ENCODE measurements at places on chromosomes 2 and 18.
A peak's percentile ranks its signal among the peaks of the same experiment; 100 is the strongest.

- DNase-seq = no peak
Observed at GRCh38 chr18:50312296-50313030, 25.0 kb upstream of the CXXC1 start.

DNA sequence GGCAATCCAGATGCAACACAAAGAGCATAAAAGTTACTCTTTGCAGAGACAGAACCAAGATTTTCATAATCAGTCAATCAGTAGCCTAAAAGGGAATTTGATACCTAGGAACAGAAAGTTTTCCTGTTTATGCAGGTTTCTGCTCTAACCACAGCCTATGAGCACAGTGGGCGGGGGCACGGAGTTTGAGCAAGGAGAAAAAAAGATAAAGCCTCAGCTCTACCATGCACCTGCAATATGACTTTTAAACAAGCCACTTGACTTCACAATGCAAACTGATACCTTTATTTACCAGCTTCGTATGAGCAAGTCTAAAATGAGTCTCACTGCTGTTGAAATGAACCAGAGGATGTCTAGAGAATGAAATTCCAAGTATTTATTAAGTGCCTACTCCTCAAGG lies 5.6 kb upstream of the LRATD1 start:
- DNase-seq = no peak

GRCh38 chr2:206083602-206084438 lies 2.2 kb downstream of the INO80D start:
- DNase-seq = no peak

DNA sequence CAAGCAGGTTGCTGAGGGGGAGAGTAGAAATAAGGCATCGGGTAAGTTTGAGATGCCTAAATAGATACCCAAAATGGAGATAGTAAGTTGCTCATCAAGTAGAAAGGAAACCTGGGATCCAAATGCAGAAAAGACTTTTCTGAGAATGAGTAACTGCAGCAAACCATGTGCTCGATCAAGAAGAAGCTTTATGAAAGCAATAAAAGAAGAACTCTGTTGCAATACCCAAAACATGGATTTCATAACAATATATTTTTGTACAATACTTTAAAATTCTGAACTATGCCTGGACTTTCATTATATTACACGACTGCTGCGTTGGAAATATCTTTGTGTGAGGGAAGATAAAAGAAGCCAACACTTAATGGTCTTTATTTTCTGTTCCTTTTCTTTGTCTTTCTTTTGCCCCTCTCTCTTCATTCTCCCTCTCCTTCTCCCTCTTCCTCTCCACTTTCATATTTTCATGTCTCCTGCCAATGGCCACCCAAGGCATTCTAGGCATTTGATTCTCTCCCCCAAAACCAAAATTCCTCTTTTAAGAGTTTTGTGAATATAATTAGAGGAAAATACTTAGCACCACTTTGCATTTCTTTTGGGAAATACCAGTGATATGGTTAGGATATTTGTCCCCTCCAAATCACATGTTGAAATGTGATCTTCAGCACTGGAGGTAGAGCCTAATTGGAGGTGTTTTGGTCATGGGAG lies 257.6 kb downstream of the MREG start:
- no peak for DNase-seq

- no peak for DNase-seq
Observed at GRCh38 chr2:40915651-40916050, 463.8 kb upstream of the SLC8A1 start.

GRCh38 chr2:64067326-64067725 lies 48.1 kb upstream of the VPS54 start:
- DNase-seq = no peak

GRCh38 chr2:189997016-189997415 lies 65.5 kb downstream of the MSTN start:
- no peak for DNase-seq

DNA sequence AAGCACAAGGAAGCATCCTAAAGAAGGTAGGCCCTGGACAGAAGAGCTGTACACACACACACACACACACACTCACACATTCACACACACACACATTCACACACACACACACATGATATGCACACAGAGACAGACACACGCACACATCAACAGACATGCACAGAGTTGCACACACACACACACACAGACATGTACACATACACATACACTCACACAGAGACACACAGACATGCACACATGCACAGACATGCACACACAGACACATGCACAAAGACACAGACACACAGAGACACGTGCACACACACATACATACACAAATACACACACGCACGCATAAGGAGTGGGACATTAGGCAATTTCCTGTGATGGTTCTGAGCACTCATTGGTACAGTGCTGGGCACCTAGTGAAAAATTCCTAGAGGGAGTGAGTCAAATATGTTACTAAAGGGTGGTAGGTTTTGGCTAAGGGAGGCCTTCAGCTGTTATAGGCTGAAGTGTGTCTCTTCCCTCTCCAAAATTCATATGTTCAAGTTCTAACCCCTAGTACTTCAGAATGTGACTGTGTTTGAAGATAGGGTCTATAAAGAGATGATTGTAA lies 26.4 kb downstream of the THNSL2 start:
- DNase-seq = no peak

DNA sequence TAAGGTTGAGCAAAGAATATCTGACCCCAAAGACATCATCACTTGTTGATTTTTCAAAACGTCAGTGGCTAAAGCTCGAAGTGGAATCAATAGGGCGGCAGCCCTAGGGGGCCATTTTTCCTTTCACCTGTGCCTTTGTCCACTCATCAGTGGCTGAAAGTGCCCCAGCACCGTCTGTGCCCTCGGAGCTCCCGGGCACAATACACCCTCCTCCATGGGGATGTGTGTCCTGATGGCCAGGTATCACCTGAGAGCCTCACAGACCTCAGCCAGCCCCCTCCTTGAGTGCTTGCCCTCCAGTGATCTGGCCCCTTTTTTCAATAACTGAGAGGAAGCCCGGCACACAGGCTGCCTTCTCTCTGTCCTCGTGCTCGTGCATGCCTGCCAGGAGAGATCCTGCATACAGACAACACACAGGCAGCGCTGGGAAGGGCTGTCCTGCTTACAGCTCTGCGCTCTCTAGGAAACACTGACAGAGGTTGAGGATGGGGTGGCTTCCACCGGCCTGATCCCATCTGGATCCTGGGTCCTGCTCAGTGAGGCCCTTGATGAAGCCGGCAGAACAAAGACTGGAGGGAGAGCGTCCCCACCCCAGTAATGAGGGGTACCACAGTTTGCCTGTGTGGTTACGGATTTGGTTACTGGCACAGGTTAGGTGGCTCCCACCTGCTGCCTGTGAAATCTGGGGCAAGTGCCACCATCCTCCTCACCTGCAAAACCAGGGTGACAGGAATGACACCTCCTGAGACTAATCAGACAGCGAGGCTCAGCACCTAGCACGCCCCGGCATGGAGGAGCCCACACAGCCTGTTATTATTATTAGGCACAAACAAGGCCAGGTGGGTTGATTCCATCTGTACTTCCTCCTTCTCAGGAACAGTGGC lies 197.5 kb upstream of the RAB6C start:
- DNase-seq = no peak

GRCh38 chr18:34002130-34002529 lies 222.6 kb downstream of the NOL4 start:
- DNase-seq = no peak

- DNase-seq = no peak
Observed at GRCh38 chr2:42852798-42853197, 60.4 kb upstream of the HAAO start.

GRCh38 chr18:57427429-57428201 lies 7.6 kb upstream of the ONECUT2 start:
- no peak for DNase-seq

DNA sequence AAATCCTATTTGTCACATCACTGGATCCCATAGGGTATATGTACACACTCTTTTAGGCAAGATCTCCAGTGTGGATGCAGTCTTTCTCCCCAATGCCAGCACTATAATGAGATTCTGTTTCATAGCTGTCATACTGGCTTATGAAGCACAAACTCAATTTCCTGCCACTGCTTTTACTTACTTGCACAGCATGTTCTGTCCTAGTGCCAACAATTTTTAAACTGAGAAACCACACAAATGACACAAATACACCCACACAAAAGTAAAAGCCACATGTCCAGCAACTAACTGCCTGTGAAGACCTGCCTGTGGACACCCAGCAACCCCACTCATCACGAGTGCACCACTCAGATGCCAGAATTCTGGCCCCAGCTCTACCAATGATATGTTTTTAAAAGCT lies 29.6 kb upstream of the RNU4ATAC start:
- DNase-seq = peak; percentile 61

DNA sequence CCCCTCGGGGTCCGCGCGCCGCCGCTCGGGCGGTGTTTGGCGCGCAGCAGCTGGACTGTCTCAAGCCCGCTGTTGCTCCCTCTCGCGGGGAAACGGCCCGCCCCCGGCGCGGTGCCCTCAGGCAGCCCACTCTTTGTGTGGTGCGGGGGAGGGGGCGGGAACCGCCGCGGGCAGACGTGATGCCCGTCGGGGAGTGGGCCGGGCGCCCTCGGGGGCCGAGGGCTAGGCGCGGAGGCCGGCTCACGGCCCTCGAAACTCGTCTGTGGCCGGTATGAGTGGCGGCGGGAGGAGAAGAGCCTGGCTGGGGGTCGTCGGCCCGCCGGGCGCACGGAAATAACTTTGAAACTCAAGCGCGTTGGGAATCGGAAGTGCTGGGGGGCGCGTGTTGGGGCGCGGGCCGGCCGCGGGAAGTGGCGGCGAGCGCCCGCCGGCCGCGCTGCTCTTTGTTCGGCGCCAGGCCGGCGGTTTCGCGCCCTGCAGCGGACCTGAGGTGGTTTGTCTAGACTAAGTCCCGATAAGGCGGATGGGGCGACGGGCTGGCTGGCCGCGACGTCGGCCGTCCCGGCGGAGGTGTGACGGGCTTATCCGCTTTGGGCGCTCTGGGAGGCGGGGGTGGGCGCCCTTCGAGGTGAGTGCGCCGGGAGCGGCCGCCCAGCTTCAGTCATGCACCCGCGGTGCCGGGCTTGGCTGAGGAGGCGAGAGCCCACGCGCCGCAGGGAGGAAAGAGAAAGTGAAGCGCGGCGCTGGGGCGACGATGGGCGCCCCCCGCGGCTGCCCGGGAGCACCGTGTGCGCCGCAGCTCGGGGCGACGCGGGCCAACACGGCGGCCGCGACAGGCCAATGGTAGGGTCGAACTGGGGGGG lies 679 bp downstream of the PTMA start:
- peak; percentile 48 for DNase-seq

DNA sequence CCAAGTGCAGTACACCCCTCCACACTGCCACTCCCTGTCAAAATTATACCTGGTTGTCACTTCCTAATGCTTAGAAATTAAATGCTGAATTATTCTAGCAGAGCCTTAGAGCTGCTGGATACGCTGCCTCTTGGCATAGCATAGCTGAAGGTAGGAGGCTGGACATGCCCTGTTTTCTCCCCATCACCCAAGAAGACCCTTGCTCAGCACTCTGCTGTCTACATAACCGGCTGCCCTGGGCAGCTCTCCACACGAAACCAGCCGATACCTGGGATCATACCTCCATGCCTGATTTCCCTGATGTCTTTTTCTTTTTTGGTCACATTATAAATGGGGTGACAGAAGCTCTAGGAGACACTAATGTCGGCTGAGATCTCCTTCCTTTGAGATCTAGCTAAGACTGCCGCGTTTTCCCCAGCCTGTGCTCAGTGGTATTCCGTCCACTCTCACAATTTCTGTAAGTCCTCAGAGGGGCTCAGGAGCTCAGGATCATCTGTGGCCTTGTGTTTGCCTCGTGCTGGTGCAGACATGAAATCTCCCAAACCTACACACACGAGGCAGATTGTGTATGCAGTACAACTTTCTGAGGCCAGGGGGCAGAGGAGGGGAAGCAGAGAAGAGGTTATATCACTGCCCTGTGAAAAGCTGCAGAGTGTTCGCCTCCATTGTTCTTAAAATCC lies 13.5 kb upstream of the ZAP70 start:
- DNase-seq = peak; percentile 58

DNA sequence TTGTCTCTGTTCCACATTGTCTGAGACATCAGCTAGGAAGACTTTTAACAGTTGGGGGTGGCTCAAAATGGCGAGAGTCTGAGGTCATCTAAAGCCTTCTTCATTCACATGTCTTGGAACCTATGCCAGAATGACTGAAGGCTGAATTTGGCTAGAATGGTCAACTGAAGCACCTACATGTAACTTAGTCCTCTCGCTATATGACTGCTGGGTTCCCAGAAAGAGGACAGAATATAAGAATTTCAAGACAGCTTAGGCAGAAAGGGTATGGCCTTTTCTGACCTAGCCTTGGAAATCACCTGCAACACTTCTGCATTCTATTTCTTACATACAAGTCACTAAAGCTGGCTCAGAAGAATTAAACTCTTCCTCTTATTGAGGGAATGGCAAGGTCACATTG lies 75.6 kb upstream of the OTX1 start:
- no peak for DNase-seq

GRCh38 chr2:27010139-27010538 lies 22.6 kb upstream of the TMEM214 start:
- no peak for DNase-seq

- no peak for DNase-seq
Observed at GRCh38 chr2:119541476-119541875, 2.8 kb upstream of the CFAP221 start.

DNA sequence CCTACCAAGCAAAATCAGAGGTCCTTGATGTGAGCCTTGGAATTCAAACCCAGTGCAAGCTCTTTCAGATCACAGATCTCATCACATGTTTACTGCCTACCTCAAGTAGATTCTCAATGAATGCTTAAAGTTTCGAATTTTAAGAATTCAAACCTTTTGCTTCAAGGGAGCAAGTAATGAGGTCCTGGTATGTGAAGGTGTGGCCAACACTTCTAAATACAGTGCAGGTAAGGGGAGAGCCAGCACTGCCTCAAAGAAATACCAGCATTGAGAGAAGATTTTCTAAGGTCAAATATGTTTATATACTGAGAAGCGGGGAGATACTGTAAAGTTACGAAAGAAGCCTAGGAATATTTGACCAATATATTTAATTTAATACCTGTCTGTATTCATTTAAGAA lies 19.7 kb upstream of the RNF152 start:
- DNase-seq = no peak

GRCh38 chr2:112692495-112692911 lies 28.3 kb upstream of the NT5DC4 start:
- no peak for DNase-seq

- DNase-seq = no peak
Observed at GRCh38 chr2:136324966-136325365, 207.0 kb upstream of the CXCR4 start.

DNA sequence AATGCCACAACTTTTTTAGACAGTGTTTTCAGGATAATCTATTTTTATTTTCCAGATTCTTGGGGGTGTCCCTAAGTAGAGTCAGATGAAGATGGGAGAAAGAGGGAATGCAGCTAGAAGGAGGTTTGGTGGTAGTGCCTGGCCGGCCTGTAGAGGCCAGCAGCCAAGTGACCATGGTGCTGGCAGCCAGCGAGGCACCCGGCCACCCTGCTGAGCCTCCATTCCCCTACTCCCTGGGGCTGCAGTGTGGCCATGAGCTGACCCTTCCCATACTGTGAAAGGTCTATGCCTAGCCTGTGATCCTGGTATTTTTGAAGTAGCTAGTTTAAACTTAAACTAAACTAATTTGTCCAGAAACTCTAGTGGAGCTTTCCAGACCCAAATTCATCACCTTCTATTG lies 268.6 kb downstream of the CYRIA start:
- DNase-seq = no peak

GRCh38 chr2:189171956-189172609 lies 7.5 kb downstream of the COL5A2 start:
- no peak for DNase-seq
